ENCODE measurements at places on chromosomes 3 and 15.

- DNase-seq = no peak
Observed at GRCh38 chr3:44883213-44883955, 9.0 kb downstream of the TGM4 start.

DNA sequence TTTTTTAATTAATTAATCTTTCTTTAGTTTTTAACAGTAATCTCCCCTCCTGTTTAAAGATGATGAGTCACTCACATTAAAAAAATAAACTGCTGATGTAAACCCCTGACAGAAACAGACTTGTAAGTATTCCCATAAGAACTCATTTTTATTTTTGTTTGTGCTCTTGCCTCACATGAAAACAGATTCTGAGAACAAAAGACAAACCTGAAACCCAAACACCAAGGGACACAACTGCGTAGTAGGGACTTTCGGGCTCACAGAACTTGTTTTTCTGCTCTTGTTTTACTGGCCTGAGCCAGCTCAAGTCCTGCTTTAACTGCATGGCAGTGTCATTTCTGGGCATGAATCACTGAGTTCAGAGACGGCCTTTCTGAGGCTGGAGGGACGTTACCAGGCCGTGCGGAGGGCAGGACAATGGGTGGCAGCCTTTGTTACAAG is 600.8 kb downstream of the FOXP1 start:
- no peak for DNase-seq

DNA sequence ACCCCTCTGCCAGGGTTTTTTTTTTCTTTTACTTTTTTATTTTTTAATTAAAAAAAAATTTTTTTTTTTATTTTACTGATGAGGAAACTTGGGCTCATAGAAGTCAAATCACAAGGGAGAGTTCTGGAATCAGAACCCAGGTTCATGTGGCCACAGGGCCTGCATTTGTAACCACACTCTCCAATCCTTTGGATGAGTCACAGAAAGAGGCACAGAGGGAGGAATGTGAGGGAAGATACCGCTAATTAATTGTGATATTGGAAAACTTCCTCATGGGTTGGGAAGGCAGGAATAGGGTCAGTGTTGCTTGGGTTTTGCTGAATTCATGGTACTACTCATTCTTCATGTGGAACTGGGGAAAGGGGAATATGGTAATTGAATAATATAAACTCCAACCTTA is 132.9 kb upstream of the SLC6A11 start:
- DNase-seq = no peak

DNA sequence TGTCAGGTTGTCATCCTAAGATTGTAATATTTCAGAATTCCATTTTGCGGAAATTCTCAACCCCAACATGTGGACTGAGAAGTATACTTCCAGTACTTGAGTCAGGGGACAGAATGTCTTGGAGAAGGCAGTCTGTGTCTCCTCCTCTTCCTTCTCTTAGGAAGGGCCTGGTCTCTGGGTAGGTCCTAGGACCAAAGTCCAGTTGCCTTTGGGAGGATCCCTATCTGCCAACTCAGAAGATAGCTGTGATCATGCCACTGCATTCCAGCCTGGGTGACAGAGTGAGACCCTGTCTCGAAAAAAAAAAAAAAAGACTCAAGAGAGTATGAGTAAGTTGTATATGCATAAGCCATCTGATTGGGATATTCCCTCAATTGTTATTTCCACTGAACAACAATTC is 23.9 kb upstream of the FAM3D start:
- no peak for DNase-seq

DNA sequence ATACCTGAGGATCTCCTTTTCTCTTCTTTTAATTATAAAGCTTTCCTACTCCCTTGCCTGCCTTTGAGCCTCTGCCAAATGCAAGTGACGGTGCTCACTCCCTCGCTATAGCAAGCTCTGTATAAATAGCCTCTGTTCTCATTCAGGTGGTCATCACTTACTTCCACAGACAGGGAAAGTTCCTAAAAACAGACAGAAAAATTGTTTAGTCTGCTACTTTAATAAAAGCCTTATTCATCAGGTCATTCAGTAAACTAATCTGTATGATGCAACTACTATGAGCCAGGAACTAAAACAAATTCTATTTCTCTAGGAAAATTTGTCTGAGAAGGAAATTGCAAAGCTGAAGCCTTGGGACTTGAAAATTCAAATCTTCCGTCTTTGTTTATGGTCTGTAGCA is 10.2 kb upstream of the DLG1 start:
- DNase-seq = no peak

DNA sequence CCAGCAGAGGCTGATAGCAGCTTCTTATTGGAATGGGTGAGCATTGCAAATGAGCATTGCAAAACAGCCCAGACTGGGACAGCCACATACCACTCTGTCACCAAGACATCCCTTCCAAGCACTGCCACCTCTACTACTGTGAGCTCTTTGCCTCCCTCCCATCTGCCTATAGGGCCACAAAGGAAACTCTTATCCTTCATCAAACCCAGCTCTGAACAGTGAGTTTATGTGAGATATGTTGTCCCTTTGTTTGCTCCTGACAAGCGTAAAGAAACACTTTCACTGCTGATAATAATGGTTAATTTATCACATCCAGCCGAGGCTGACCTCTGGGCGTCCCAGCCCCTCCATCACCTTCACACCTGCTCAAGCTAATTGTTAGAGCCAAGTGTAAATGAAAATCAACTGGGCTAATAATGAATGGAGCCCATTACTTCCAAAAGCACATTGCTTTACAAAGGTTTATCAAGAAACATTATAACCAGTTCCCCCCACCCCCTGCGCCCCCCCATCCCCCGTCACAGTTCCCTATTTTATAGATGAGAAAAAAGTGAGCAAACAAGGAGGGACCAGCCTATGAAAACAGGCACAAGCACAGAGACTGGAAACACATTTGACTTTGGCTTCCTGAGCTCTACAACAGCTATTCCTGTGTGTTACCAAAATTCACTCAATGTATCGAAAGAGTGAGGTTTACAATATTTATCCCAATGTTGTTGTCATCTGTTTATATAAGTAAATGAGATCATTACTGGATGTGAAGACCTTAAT is 146.3 kb downstream of the ANXA2 start:
- DNase-seq = no peak

DNA sequence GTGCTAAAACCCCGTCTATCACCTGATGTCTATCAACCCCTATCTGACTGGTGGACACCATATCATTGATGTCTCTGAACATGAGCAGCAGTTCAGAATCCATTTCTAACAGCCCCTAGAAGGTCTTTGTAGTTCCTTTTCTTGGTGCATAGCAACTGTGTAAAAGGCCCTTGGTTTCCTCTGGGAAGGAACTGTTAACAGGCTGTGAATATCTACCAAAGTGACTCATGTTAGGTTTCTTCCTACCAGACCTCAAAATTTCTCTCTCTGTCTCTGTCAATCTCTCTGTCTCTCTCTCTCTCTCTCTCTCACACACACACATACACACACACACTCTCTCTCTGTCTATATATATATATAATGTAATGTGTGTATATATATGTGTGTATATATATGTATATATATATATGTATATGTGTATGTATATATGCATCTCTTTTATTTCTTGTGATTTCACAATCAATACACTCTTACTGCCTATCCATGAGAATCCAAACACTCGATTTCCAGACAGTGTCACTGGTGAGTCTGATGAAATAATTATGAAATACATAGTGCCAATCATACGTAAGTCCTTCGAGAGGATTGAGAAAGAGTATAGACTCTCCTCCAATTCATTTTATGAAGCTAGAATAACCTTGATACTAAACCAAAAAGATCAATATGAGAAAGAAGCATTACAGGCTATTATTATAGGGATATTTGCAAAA is 335.9 kb upstream of the SLCO3A1 start:
- no peak for DNase-seq

DNA sequence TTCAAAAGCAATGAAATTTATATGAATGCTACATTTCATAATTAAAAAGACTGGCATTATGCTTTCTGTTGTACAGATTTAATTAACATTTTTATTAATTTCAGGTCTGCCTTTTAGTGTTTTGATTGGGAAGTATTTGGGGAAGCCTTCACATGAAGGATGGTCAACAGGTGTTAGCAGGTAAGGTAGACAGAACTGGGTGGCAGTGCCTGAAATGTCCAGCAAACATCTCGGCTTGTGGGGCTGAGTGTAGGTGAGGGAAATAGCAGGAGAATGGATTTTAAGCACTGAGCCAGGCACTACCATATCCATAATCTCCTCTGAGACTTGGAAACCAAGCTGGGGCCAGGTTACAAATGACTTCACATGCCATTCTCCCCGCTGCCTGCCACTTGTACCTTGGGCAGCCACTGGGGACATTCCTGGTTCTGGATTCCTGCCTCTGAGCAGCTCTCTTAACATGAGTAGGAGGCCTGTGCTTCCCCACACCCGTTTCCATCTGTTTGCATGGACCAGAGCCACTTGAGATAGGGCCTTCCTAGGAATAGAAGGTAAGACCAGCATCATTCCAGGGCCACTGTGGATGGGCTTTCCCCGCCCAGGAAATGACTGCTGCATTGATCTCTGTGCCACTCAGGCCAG is 125.9 kb upstream of the HES1 start:
- DNase-seq = no peak

DNA sequence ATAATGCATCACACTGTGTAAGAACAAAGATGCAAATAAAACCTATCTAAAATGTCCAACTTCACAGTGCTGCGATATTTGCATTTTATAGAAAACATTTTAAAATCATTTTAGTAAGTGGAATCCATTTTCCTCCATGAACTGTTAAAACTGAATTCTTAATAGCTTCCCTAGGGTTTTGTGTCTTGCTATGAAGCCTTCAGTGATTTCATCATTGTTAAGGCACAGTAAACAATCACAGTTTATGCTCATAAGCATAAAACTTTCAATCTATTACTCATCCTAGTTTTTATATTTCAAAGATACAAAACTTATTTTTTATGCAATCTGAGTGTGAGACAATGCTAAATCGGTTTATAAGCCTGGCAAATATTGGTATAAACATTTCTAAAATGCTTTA is 509.7 kb downstream of the TUSC7 start:
- no peak for DNase-seq

DNA sequence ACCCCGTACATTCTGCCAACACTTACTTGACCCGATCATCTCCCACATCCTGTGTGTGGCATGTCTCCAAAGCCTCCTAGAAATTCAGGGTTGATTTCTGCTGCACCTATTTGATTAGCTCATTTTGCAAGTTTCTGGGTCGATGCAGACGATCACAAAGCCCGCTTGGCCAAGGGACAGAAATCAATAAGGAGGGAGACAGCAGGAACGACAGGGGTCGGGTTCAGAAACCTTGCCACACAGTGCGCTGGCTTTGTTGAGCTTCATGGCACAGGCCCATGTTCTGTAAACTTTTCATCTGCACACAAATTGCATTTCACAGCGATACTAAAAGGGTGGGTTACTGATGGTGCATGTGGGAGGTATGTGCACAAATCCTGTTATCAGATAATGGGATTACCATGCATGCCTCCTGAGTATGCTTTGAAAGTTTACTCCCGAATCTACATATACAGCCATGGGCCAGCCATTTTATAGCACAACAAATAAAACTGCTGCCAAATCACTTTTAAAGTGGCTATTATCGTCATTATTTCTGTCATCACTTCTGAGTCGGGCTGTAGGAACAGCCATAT is 95.9 kb upstream of the ATP11B start:
- no peak for DNase-seq

GRCh38 chr15:40307421-40308211 is at the start of gene PLCB2:
Gene PLCB2, minus strand, starts transcription at chr15:40307935. Its CDS starts 263 bp downstream, at chr15:40307672.
- DNase-seq = no peak

- DNase-seq = no peak
Observed at GRCh38 chr3:155870945-155871745, 695 bp downstream of the GMPS start.

GRCh38 chr3:25445731-25446130 is 17.7 kb downstream of the RARB start:
- no peak for DNase-seq

DNA sequence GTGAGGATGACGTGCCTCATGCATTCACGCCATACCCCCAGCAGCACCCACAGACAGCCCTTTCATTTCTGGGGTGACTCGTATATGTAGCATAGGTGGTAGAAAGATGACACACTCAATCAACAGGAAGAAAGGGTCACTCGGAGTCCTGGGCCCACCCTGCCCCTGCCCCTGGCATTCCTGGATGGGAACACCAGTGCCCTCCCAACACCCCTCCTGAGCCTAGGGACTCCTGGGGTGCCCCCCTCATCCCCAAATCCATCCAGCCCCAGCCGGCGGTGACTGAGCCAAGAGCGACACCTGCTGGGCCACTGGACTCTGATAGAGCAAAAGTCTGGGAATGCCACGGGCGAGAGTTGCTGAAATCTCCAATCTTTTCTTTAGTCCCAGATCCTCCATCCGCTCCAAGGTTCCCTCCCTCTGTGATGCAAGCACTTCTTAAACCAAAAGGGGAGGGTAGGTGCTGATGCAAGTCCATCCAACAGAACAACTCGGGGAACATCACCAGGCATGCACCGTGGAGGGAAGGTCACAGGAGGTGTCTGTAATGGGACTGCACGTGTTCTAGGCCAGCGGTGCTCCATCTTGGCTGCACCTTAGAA is 31.1 kb downstream of the ACAN start:
- DNase-seq = no peak

GRCh38 chr3:174891524-174892203 is 32.5 kb downstream of the NAALADL2 start:
- DNase-seq = no peak

DNA sequence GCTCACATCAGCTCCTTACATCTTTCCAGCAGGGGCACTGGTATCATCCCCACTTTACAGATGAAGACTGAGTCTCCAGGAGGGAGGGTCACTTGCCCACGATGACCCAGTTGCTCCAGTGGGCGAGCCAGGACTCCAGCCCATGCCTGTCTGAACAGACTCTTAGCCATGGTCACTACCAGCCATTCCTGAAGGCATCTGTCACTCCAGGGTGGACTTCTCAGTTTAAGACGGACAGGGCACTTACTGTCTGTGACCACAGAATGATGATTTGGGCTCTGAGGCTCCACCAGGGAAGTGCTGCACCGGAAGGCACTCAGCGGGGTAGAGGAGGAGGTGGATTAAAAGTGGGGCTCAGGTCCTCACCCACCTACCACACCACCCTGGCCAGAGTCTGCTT is 104.0 kb upstream of the SLC6A6 start:
- DNase-seq = no peak

- no peak for DNase-seq
Observed at GRCh38 chr3:9099702-9100512, 136.6 kb upstream of the RAD18 start.

- no peak for DNase-seq
Observed at GRCh38 chr3:157107037-157107436, 52.9 kb downstream of the CCNL1 start.

- DNase-seq = no peak
Observed at GRCh38 chr3:88385090-88385489, 235.3 kb downstream of the C3orf38 start.

Data from NCI-H1092 (cell line).